CD8-positive, alpha-beta T cell (primary cell): ENCODE measurements at places on chromosomes 2 and 18.

GRCh38 chr2:110905217-110905616, 172.8 kb downstream of the ACOXL start:
- no peak for DNase-seq

DNA sequence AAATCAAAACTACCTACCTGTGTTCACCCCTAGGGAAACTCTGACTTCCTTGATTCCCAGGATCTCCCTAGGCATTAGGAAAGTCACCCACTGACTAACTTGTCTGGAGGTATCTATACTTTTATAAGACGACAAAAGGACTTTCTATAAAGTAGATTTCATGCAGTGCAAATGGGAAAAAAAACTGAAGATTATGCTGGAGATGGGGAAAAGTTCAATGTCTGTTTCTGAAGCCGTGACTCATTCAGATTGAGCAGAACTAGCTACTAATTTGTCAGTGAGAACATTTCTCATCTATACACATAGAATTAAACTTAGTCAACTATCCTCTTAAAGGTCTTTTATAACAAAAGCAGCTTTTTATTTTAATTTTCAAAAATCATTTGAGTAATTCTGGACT, 6.0 kb downstream of the SEPTIN10 start:
- no peak for DNase-seq

- no peak for DNase-seq
Measured at GRCh38 chr2:226875438-226876225, 39.8 kb downstream of the RHBDD1 start.

- DNase-seq: no peak
Measured at GRCh38 chr2:193810533-193810932, 1615.8 kb upstream of the TMEFF2 start.

GRCh38 chr2:27672723-27673486, 9.2 kb downstream of the SLC4A1AP start:
- DNase-seq: no peak

DNA sequence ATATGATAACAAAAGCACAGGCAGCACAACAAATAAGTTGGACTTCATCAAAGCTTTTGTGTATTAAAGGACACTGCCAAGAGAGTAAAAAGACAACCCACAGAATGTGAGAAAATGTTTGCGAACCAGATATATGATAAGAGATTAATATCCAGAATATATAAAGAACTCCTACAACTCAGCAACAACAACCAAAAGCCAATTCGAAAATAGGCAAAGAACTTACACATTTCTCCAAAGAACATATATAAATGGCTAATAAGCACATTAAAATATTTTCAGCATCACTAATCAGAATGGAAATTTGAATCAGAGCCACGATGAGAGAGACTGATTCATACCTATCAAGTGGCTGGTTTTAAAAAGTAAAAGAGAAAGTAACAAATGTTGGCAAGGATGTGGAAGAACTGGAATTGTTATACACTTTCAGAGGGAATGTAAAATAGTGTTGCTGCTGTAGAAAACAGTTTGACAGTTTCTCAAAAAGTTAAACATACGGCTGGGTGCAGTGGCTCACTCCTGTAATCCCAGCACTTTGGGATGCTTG, 25.2 kb downstream of the EPB41L5 start:
- no peak for DNase-seq
